ENCODE measurements at places on chromosomes 16 and 17.

DNA sequence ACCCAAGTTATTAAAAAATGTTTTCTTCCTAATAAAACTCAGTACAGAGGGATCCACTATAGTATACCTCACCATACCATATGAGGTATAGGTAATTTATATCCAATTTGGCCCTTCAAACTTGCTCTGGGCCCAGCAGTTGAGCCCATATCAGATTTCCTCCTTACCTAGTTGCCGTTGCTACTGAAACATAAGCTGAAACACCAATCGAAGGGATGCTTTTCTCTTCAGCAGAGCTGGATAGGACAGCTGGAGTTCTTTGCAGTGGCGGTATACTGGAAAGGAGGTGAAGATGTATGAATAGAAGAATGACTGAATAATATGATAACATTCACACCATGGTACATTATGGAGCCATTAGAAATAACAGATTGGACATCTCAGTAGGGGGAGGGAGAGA, 42.7 kb downstream of the TNRC6C start:
- no peak for DNase-seq

DNA sequence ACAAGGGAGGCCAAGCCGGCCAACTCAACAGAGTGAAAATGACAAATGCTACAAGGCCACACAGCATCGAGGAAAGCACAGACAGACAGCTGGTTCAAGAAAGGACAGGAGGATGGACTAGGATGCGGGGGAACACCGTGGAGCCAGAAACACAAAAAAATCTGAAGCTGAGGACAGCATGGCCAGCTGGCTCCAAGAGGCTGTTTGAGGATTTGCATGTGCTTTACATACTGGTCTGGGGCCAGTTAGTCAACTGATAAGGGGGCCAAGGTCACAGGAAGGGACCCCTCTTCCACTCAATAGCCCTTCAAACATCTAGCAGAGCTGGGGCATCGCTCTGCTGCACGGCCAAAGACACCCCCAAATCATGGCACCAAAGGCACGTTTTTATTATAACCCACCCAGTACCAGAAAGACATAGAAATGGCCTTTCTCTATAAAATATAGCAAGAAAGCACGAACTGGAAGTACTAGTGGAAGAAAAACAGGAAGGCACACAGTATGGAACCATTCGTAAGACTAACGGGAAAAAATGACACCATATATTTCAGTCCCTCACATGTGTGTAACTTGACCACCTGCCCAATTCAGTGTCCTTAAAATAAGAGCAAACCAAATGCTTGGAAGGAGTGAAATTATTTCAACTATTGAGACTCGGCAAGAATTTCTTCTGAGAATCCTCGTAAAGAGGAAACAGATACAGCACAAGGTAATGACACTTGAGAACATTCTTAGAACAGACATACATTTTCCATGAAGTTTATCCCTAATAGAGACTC, 7.8 kb upstream of the SRL start:
- no peak for DNase-seq

DNA sequence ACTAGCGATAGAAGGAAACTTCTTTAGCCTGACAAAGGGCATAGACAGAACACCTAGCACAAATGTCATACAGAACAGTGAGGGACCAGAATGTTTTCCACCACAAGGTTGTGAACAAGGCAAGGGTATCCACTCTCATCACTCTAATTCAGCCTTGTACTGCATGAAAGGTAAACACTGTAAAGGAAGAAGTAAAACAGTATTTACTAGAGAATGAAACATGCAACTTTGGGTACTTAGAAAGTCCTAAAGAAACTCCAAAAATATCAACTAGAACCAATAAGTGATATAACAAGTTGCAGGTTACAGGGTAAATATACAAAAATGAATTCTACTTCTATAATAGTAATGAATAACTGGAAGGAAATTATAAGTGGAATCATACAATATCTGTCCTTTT, 32.2 kb downstream of the BRIP1 start:
- no peak for DNase-seq

DNA sequence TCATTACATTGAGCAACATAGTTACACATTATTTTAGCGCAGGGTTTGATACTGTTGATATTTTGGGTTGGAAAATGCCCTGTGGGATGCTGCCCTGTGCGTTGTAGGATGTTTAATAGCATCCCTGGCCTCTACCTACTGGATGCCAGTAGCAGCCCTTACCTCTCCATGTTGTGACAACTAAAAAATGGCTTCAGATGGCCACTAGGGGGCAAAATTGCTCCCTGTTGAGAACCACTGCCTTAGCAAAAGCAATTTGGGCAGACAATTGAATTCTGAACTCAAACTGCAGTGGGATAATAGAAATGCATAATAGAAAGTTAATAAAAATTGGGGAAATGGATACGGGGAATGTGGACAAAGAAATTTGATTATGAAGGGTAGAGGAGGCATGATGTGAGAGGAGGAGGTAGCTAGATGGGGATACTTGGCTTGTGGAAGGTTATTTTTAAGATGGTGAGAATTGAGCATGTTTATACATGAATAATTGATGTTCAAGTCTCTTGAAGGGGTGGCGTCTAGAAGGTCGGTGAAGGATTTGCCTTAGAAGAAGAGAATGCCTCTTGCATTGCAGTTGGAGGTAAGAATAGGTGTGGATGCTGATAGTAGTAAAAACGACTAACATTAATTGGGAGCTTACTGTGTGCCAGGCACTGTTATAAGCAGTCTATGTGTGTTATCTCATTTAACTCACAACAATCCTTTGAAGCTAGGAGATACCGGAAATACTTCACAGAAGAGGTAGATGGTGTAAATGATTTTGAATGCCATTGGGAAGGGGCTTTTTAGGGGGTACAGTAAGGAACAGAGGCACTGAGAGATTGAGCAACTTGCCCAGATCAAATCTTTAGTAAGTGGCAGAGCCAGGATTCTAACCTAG, 19.0 kb downstream of the HEATR9 start:
- DNase-seq, result peak; percentile 44

DNA sequence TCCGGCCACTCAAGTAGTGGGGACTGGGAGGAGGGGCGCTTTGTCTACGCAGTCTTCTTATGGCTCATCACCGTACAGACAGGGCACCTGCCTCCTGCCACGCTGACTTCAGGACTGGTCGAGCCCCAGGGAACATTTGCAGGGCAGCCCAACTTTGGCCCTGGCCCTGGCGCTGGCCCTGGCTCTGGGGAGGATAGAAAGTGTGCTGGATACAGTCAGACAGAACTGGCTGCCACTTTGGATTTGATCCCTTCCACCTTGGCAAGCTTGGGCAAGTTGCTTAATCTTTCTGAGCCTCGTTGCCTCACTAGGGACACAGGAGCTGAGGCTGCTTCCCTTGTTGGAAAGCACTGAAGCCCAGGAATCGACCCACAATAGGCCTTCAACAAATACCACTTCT, 13.6 kb downstream of the LGALS9 start:
- DNase-seq, result no peak
